ENCODE measurements at places on chromosomes 16 and 17.

DNA sequence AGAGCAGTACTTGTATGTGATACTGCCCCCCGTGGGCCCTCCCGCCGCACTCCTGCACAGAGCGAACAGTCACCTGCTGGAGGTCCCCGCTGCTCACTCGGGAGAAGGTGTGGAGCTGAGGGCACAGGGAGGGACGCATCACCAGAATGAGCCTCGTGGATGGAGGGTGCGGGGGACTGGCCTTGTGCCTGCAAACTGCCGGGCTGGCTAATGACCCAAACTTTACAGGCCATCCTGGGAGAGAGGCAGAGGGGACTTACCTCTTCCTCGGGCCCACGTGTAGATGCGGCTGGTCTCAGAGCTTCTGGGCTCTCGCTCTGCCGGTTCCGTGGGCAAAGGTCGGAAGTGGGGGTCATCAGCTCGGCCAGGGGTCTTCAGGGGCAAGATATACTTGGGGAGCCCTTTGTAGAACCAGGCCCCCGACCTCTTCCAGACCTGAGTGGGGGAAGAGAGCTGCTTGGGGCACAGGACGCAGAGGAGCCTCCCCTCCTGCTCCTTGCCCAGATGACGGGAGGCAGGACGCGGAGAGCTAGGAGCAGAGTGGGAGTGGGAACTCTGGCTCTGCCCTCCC, 65.5 kb upstream of the DOC2B start:
- DNase-seq: no peak

DNA sequence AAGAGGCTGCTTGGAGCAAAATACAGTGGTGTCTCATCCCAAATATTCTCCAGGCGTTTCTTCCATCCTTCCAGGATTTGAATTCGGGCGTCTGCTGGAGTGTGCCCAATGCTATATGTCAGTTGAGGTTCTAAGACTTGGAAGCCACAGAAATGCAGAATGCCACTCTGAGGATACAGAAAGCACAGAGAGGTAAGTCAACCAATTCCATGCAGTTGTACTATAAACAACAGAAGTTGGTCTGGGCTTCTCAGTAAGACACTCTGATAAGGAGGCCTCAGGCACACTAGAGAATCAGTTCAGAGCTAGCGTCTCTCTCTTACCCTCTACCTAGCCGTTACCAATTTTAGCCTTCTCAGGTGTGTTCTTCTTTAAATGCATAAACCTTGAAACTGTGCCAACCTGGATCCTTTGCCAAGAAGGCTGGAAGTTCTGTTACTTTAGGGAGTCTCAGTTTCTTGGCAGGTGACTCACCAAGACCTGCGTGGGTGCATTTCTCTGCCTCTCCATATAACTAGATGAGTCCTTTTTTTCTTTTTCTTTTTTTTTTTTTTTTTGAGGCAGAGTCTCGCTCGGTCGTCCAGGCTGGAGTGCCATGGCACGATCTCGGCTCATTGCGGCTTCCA, 15.1 kb downstream of the NQO1 start:
- DNase-seq: no peak

GRCh38 chr17:17710728-17711541, 29.7 kb downstream of the RAI1 start:
- no peak for DNase-seq

GRCh38 chr17:17381446-17382064, 78.4 kb downstream of the NT5M start:
- DNase-seq: no peak

- DNase-seq: no peak
Measured at GRCh38 chr17:57605675-57606105, 139.4 kb downstream of the CCDC182 start.

DNA sequence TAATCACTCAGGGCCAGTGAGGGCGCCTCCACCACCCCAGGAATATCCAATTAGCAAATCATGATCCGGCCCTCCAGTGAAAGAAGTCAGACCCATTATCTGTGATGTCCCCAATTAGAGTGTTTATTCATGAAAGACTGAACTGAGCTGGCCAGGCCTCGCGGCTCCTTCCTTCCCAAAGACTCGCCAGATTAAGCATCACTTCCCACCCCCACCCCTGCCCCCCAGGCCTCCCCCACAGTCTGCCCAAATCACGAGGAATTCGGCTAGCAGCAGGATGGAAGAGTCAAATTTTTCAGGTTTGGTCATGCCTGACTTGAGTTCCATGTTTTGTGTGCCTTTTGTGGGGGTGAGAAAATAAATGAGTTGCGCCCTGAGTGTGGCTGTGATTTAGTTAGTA, 298.4 kb upstream of the SALL1 start:
- no peak for DNase-seq

DNA sequence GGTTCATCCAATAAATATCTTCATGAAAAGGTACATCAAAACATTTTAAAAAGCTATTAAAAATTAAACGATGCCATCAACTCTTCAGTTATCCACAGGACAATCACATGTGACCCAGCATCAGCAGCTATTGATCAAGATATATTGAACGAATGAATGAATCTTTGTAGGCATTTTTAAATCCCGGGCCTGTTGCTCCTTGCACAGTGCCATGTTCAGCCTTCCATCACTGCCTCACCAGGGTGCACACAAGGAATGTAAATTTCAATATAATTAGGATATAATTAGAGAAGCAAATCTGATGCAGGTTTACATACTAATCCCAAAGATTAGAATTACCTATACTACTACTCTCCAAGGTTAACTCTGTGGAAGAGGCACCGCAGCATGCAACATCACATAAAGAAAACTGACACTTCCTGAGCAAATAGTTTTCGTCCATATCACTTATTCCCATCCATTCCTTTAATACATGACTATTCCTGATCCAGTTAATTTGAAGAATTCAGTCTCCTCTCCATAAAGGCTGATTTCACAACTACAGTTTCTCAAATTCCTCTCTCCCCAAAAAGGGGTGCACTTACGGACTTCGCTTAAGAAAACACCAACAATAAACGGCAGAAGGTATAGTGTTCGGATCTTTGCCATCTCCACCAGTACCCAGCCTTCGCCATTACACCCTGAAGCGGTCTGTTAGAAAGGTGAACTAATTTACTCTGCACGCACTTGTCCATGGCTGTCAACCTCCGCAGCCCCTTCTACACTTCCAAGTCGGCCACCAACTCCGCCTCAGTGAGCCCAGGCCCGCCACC, 938 bp downstream of the NCOR1 start:
- no peak for DNase-seq

- DNase-seq: no peak
Measured at GRCh38 chr17:16415031-16415924, at the start of gene TRPV2. TSS of gene TRPV2 (plus strand) at chr17:16415571. CDS start at chr17:16417669, 2,098 bp downstream.

DNA sequence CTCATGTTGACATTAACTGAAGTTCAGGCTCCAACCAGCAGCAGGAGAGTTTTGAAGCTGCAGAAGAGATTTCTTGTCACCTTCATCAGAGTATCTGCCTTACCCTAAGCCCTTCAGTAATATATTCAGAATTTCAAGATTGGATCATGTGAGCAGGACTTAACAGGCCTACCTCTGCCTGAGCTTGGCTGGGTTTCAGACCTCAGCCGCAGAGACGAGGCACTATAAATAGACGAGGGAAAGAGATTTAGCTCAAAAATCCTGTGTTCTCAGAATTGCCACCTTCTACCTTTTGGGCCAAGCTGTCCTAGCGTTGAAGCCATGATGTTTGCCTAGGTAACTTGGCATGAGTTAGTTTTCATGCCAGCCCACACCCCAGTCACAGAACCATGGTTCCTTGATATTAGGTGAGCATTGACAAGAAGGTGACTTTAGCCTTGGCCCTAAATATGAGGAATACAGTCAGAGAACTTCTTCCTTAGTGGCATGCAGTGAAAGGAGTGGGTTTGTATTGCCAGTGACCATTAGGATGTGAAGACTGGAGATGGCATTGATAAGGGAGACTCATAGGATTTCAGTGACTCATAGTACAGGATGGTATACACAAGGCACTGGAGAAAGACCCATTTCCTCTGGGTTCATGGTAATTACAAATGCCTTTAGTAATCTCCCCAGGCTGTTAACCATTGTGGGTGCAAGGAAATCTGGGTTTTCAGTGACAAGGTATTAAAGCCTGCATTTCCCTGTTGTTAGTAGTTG, 224.3 kb downstream of the MSI2 start:
- no peak for DNase-seq

- DNase-seq: no peak
Measured at GRCh38 chr16:27729516-27730304, 179.8 kb downstream of the KATNIP start.

DNA sequence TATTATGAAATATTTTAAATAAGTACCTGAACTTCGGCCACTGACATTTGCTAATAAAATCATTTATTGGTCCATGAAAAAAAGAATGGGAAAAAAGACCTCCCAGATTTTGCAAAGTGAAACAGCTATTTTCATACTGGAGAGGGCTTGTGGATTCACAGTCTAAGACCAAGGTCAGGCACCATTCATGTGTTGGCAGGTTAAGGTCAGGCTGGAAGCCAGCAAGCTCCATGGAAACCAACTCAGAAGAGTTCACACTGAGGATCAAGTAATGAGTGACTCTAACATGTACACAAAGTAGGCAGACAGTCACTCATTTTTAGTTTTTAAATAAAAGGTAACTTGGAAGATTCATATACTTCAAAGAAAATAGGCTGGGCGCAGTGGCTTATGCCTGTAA, 3.4 kb downstream of the DNAJA2 start:
- DNase-seq: no peak

DNA sequence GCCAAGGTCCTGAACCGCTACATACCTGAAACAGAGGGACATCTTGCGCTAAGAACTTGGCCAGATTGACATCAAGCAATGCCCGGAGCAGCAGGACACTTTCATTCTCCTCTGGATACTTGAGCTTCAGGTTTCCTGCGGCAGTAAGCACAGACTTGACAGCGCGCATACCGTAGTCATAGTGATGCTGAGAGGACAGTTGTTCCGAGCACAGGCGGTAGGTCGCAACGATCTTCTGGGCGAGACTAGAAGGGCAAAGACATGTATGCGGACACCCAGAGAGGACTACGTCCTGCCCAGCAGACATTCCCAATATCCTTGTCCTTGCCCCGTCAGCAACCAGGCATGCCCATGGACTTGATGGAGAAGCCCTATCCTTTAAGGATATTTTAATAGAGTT, 112.9 kb downstream of the DNAH3 start:
- DNase-seq: no peak

DNA sequence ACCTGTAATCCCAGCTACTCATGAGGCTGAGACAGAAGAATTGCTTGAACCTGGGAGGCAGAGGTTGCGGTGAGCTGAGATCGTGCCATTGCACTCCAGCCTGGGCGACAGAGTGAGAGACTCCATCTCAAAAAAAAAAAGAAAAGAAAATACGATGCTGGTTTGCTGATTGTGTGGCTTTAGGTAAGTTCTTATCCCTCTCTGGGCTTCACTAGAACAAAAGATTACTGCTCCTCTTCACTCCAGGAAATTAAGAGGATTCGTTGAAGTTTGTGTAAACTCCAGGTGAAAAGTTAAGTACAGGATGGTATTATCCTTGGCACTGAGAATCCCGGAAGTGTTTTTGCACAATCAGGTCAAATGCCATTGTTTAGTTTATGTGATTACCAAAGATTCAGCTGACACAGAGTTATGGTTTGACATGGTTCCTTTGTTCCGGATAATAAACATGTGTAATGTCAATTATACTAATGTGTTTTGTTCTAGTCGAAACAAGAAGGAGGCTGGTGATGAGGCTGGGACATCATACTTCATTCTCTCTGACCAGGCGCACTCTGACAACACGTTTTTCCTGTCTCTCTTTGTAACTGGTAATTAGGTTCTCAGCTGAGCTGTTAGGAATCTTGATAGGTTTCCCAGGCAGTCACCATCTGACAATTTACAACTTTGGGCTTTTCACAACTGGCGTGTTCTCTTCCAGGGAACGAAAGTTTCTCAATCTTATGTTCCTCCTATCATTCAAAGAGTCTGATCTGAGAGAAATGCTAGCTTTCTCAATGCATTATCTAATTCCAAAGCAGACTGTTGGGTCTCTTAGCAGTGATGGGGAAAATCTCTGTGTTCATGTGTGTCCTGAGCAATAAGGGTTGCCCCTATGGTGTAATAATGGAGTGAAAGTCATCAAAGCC, 10.8 kb upstream of the TAOK1 start:
- DNase-seq: no peak

- no peak for DNase-seq
Measured at GRCh38 chr17:80969674-80970043, 22.0 kb upstream of the CHMP6 start.

DNA sequence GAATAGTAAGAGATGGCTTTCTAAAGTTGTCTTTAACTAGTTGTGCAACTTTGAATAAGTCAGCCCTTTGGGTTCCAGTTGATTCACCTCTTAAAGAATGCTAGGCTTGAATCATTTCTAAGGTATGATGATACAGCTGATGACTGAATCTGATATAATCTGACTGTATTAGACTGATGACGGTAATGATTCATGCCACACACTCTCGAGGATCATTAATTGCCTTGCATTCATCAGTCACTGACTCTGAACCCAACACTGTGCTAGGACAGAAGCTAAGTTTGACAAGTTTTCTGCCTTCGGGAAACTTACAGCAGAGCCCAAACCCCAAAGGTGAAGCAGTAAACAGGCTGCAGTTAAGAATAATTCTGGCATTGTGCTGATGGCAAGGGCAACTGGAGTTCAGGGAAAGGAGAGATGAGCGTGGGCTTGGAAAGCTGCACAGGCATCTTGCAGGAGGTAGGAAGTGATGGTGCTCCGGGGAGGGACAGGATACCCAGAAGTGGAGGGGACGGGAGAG, 25.8 kb downstream of the ASIC2 start:
- no peak for DNase-seq

- no peak for DNase-seq
Measured at GRCh38 chr16:28897826-28898225, 19.5 kb downstream of the ATP2A1 start.

DNA sequence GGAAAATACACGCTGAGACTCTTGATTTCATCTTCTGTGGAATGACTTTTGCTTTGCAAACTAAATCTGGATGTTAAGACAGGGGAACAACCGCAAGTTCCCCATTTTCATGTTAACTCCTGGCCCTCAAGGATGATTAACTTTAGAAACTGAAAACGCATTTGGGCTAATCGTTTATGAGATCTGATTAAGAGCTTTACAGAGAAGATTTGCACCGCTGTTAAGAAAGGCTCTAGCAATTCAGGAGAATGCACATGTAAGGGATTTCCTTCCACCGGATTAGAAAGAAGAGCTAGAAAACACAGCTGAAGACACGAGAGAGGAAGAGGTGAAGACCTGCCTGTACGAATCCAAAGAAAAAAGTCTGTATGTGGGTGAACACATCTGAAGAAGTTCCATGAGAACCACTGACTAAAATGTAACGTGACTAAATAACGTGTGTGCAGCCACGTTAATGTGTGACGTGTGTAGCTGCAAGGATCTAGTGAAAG, 106.4 kb downstream of the YPEL2 start:
- no peak for DNase-seq

- DNase-seq: no peak
Measured at GRCh38 chr17:77923776-77924513, 34.6 kb upstream of the TNRC6C start.
